ENCODE measurements at places on chromosomes 6 and 20.

GRCh38 chr20:50632236-50632635, 59.1 kb downstream of the RIPOR3 start:
- DNase-seq: no peak

GRCh38 chr6:162211022-162211421, 516.5 kb downstream of the PRKN start:
- DNase-seq: no peak

- no peak for DNase-seq
These were observed 133.3 kb upstream of the SPTLC3 start for GRCh38 chr20:12875510-12875909.

DNA sequence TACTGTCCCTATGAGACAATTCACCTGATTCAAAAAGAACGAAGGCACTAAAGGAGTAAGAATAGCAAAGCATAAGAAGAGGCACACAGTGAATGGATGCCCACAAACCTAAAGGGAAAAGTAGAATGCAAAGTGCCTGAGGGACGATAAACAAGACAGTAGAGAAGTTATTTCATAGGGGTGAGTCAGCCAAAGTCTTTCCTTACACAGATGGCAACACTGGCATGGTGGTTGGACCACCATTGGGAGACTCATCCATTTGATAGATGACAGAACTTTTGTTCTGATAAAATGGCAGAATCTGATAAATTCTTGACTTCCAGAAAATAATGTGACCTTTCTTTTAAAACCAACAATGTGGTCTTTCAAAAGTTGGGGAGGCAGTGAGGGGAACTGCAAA, 148.1 kb upstream of the HDAC2 start:
- DNase-seq: no peak

DNA sequence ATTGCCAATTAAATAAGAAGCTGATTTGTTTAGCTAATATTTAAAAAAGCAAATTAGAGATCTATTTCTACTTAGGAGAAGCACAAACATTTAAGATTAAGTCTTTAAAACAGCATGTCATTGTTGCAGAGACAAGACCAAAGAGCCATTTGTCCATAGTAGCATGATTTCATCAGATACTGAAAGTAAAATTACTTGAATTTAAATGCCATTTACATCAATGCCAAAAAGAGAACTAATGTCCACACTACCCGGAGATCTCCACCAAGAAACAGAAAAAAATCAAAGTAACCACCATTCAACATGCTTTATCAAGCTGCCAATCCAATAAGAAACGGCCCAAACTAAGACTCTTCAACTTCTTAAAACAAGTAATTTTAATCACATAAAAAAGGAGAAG, 15.7 kb downstream of the AURKA start:
- no peak for DNase-seq
